COLO829 (cell line): ENCODE measurements at places on chromosomes 3 and 15.
A peak's percentile ranks its signal among the peaks of the same experiment; 100 is the strongest.

GRCh38 chr15:60020736-60021135 lies 16.6 kb downstream of the FOXB1 start:
- DNase-seq: no peak

DNA sequence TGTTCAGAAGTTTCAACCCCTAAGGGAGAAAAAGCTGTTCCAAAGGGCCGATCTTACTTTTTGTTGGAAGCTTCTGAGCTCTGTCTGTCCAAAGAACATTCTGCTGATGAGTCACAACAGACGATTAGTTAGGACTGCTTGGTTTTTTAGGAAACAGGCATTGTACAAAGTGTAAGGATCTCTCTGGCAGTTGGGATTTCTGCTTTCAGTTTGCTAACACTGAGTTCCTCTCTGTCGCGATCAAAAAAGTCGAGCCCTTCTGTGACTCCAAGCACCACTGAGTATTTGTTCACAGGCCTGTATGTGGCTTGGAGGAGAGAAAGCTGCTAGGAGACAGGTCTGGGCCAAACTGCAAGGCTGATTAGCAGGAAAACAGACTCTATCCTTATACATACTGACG lies 91.8 kb upstream of the PFN2 start:
- DNase-seq: peak; percentile 92

- DNase-seq: peak; percentile 23
Observed at GRCh38 chr3:76565496-76566210, 474.2 kb upstream of the ROBO2 start.

DNA sequence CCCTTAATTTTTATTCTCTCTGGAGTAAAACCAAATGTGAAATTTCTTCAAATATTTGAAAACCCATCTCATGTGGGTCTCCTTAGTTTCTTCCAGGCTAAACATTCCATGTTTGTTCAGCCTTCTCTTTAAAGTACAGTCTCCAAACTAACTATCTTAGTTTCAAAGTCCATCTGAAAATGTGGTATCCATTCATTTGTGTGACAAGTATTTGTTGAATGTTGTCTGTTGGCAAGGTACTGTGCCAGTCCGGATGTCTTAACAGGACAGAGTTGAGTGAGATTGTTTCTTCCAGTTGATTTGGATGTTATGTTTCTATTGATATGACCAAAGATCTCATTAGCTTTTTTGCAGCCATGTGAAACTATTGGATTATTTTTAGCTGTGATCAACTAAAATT lies 347.4 kb downstream of the THSD4 start:
- DNase-seq: no peak

DNA sequence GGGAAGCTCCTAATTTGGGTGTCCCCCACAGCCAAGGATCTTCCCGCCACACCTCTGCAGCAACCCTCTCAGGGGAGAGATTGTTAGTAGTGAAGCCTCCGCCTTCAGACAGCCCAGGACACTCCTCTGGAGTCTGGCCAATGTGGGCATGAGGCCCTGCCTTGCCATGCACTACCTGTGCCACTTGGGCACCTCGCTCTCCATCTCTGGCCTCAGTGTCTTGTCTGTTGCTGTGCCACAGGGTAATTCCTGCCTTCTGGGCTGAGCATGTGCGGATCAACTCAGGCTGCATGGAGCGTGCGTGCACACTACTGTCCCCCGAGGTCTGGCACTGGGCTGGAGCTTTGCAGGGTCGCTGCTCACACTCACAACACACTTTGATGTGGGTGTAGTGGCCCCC lies 7.9 kb upstream of the MESP1 start:
- DNase-seq: no peak

GRCh38 chr3:62823461-62824050 lies 51.7 kb downstream of the CADPS start:
- no peak for DNase-seq

DNA sequence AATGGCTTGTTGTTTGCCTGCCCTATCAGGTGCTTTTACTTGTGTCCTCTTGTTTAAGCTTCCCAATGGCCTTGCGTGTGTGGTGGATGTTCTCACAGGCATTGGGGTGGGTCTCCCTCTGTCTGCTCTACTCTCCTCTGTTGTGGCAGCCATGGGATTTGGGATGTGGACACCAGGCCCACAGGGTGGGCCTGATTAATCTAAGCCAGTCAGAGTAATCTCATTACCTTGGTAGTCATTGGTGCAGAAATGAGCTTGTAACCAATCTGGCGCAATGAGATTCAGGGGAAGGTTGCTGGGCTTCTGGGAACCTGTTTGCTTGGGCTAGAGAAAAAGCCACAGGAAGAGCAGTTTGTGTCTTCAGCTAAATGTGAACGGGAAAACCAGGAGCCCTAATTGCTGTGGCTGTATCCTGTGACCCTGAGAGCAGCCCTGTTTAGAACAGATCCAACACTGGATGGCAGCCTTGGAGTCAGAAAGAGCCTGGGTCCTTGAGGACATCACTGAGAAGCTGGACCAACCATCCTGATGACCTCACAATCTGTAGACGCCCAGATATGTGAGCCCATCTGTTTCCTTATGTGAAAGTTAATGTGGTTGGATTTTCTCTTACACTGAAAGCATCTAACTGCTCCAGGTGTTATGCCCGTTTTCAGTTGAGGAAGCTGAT lies 157.3 kb upstream of the UBE2E1 start:
- no peak for DNase-seq

DNA sequence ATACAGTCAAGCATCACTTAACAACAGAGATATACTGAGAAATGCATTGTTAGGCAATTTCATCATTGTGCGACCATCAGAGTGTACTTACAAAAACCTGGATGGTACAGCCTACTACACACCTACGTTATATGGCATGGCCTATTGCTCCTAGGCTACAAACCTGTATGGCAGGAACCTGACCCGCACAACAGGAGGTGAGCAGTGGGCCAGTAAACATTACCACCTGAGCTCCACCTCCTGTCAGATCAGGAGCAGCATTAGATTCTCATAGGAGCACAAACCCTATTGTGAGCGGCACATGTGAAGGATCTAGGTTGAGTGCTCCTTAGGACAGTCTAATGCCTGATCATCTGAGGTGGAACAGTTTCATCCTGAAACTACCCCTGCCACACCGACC lies 89.7 kb downstream of the SCAPER start:
- no peak for DNase-seq

GRCh38 chr3:141644931-141645330 lies 93.2 kb upstream of the RNF7 start:
- DNase-seq: peak; percentile 46

DNA sequence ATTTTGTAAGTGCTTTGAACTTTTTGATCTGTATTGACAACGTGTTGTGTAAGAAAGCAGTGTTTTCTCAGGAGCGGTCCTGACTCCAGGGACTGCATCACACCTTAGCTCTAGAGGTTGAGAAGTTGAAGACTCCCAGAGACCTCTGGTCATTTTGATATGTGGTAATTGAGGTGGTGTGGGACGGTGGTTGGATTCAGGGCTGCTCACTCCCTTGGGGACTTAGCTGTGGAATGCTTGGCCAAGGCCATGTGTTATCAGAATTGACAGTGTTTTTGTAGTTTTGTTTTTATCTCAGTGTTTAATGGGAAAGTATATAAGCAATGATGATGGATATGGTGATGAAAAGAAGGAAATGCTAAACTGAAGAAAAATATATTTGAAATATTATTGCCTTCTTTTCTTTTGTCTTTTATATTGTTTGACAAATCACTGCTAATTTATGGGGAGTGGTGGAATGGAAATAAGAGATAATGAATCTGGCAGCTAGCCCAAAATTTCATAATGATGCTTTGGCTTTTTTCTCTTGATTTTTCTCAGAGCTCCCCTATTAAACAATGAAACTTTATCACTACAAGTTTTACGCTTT lies 16.0 kb downstream of the CMSS1 start:
- no peak for DNase-seq

GRCh38 chr3:142363936-142364467 lies 83.8 kb downstream of the XRN1 start:
- DNase-seq: no peak

GRCh38 chr3:90025019-90025418 lies 917.6 kb downstream of the EPHA3 start:
- no peak for DNase-seq
